ENCODE measurements at places on chromosomes 6 and 20. TPM values are rescaled to one million over a fixed set of nuclear protein-coding genes. Genes with fewer than 3 reads are reported as not detected.
A peak's percentile ranks its signal among the peaks of the same experiment; 100 is the strongest.

GRCh38 chr6:90547991-90548390 is 38.9 kb downstream of the MAP3K7 start:
- no peak for DNase-seq

- DNase-seq: no peak
These were observed 18.2 kb upstream of the ECI2 start for GRCh38 chr6:4153514-4153985.

DNA sequence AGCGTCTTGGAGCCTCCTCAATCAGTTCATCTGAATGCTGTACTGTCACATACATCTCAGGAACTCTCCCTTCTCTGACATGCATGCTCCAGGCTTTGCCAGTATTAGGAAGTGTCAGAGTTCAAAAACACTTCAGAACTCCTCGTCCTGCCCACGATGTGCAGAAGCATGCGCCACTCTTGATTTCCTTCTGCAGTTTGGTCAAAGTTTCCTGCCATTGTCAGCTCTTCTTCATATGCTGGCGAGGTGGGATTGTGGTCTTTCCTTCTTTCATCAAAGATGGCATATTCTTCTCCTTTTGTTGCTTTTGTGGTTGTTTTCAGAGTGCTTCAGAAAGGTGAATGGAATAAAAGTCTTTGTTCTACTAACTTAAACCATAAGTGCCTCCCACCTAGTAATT is 21.0 kb downstream of the SLC13A3 start:
- DNase-seq: no peak

DNA sequence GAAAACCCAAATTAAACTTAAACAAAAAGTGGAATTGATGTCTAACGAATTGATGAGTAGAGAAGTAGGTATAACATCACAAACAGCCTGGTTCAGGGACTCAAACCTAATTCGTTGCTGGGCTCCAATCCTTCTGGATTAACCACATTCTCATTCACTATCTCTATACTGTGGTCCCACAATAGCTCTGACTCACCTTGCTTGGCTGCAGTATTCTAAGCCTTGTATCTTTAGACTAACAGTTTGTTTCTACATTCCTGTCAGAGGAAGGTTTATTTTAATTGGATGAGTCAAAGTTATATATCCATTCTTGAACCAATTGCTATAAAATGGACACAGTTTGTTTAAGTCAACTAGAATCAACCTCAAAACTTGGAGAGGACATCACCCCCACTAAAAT is 530.5 kb upstream of the PTCHD4 start:
- peak; percentile 92 for DNase-seq

GRCh38 chr20:18999086-18999485 is 185.5 kb downstream of the SCP2D1 start:
- no peak for DNase-seq

Gene BPIFB4
- not detected for total RNA-seq

DNA sequence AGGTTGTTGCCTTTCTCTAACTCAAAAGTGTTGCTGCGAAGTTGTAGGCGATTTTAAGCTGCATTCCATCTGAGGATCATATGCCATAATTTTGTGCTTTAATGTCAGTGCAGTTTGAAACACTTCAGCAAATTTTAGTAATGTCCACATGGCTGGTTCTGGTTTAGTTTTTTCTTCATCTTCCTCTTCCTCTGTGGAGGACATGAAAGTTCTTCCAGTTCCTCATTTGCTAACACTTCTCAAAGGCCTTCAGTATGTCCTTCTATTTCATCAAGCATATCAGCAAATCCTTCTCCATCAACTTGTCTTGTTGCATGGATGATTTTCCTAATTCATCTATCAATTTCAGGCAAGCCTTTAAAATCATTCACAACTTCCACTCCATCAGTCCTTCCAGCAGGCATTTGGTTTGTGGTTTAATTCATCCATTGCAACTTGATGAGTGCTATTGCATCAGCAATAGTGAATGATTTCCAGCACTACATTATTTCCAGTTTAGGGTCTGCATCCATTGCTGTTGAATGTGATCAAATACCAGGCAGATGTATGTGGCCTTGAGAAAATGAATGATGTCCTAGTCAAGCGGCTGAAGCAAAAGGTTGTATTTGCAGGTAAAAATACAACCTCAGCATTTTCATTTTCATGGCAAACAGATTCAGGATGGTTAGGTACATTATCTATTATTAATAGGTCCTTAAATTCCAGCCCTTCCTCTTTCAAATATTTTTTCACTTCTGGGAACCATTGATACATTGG is 20.2 kb downstream of the SHLD1 start:
- peak; percentile 64 for DNase-seq

DNA sequence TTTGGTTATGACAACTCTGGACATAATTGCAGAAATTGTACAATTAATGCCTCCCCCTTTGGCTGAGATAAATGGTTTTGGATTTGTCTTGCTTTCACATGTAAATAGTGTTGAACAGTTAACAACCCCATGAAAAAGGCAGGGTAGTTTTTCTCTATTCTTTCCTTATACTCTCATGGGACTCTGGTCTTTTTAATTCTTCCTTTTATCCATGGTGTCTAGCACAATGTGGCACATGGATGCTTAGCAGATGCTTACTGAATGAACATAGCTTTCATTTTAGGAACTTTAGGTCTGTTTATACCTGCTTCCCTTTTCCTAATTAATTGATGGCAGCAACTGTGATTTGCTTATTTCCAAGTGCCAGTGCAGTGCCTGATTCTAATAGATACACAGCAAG is 75.6 kb downstream of the NCOA3 start:
- no peak for DNase-seq

GRCh38 chr20:9440892-9441291 is 73.5 kb upstream of the LAMP5 start:
- no peak for DNase-seq

GRCh38 chr6:115570331-115570730 is 490.4 kb downstream of the FRK start:
- peak; percentile 3 for DNase-seq

DNA sequence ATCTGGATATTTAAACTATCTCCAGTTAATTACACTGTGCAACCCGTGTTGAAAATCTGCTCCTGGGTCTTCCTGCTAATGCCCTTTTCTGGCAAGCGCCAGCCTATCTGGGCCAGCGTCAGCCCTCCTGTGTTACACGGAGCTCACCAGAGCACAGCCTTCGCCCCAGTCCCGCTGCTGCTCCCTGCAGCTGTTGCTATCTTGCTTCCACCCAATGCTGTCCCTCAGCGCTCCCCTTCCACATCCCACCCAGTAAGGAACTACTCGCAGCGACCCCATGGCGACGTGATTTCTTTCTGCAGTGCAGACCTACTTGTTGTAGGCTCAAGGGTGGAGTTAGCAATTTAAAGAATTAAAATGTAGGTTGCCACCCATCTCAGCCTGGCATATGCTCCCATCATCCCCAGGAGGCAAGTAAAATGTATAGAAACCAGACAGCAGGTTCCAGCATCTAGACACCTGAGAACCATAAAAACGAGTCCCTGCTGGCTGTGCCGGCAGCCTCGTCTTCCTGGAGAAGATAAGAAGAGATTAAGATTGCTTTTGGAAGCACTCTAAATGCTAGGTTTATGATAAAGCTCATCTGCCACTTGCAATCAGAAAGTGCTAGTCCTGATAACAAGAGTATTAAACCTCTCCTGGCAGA is 254.3 kb upstream of the FOXQ1 start:
- DNase-seq: no peak

DNA sequence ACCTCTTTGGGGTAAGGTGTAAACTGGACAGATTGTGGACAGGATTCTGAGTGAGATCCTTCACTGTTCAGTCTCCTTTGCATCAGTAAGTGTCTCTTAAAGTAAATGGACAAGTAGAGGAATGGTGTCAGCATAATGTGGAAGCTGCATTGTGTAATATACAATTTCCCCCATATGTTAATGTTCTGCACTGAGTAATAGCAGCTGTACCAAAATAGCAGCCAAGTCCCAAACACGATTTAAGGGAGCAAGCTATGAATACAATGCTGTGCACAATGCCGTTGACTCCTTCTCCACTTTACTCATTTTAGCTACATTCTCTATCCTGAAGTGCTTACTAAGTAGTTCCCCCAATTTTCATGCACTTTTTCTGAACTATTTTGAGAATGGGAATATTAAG is 21.1 kb upstream of the TRIM26 start:
- peak; percentile 42 for DNase-seq

- no peak for DNase-seq
These were observed 33.9 kb downstream of the PSMG4 start for GRCh38 chr6:3292431-3293197.

GRCh38 chr6:167826230-167826895 is 348 bp upstream of the AFDN start:
- DNase-seq: peak; percentile 30

GRCh38 chr6:28206928-28207509 is 18.1 kb upstream of the ZSCAN9 start:
- DNase-seq: peak; percentile 9

Gene TTLL9
- total RNA-seq: not detected

DNA sequence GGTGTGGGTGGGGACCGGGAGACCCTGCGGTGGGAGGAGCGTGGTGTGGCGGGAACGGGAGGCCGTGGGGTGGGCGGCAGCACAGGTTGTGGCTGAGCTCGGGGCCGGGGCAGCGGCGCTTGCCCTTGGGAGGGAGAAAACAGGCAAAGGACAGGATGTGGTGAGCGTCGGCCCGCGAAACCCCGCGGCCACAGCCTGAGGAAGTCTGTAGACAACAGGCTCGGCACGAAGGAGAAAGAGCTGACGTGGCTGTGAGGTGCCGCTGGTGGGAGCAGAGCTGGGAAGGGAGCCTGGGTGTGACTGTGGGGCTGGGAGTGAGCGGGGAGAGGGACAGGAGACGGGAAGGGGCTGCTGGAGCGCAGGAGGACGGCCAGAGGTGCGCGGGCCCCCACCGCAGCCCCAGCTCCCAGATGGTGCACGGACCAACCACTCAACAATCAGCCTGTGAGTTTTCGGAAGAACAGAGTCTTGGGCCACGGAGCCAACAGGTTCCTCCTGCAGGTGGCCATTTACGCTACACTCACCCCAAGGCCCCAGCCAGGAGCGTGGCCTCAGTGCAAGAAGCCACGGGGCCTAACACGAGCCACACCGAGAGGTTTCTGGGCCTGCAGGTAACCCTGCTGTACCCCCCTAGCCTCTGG is 202.8 kb downstream of the DLL1 start:
- DNase-seq: no peak

- no peak for DNase-seq
These were observed 23.1 kb downstream of the GNAS start for GRCh38 chr20:58875541-58876134.

GRCh38 chr20:17466641-17467040 is 64.5 kb downstream of the BFSP1 start:
- DNase-seq: no peak

DNA sequence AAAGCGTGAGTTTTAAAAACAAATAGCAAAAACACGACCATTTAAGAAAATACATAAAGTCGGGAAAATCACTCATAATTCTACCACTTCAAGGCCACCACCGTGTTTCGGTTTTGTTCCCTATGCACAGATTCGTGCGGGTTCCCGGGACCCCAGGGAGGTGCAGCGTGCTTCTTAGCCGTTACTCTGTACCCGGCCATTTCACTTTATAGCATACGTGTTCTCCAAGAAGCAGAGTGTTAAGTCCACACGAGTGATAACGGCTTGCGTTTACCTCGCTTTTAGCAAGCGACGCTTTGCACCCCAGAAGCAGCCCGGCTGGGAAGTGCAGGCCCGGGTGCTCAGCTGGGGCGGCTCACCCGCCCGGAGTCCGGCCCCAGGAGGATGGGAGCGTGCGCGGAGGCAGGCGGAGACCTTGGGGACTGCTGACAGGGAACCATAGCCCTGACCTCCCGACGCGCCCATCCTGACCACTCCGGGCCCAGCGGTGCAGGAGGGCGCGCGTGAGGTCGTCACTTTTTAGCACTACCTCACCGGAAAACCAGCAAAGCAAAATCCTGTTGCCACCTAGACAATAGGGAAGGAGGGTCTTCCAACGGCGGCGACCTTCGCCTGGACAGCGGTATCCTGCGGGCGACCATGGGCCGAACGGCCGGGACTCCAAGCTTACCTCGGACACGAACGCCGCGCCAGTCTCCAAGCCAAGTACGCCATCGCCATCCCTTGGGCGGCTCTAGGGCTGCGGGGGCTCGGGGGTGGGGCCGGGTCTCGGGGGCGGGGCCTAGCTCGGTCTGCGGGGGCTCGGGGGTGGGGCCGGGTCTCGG is at the start of gene ECI2:
TSS of gene ECI2 (minus strand) at position 735 of the 824 bp plus-strand sequence. CDS start at position 720, 15 bp downstream.
- peak; percentile 53 for DNase-seq

Gene FOXA2
- total RNA-seq: not detected

Gene MYLK4
- total RNA-seq: 0.26 TPM

- DNase-seq: peak; percentile 70
These were observed 35.7 kb downstream of the CEBPB start for GRCh38 chr20:50226093-50226974.

DNA sequence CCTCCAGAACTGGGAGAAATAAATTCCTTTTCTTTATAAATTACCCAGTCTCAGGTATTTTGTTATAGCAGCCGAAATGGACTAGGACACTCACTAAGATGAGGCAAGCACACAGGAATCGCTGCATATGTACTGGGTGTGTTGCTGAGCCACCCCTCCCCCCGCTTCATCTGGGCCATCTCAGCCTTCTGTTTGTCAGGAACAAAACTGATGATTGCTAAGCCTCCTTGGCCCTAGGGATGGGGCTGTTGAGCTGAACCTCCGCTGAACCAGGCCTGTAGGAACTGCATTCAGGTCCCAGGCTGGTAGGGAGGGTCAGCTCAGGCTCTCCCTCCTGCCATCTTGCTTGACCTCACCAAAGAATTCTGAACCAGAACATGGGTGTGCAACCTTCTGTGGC is 108.6 kb downstream of the MAP3K7 start:
- DNase-seq: no peak

DNA sequence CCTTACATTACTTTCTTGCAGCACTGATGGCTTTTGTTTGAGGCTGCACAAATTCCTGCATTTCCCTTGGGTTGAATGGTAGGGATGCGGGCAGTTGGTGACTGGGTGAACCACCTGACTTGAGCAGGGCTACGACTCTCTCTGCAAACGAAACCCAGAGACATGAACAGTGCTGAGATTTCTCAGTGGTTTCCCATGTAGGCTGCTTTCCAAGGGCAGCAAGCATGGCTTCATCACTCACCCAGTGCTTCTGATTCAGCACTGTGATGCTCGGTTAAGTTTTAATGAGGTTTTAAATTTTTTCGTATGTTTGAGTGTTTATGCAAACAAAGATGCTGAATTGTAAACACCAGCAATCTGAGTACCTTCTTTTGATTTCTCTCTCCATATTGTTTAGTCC is 127.2 kb downstream of the MTHFD1L start:
- DNase-seq: no peak

Measured in fibroblast of lung (primary cell).